Heart left ventricle (tissue), 16 donors: ENCODE measurements at places on chromosomes 3 and 15. TPM values are rescaled to one million over a fixed set of nuclear protein-coding genes. Genes with fewer than 3 reads are reported as not detected.

DNA sequence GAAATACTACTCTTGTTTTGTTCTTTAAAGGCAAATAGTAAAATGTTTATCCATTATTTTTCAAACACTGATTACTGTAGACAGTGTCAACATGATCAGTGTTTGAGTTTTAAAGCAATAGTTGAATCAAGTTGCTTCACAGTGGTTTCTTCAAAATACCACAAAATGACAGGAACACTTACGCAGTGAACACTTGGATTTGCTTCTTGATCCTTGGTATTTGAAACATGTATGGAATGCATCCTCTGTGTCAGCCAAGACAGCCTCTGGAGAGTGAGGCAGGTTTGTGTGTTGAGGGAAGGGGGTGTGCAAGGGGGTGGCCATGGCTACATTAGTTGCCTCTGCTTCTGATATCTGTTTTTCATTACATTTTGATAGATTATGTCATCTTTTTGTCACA lies 413.0 kb downstream of the RBMS3 start:
- no peak for DNase-seq

DNA sequence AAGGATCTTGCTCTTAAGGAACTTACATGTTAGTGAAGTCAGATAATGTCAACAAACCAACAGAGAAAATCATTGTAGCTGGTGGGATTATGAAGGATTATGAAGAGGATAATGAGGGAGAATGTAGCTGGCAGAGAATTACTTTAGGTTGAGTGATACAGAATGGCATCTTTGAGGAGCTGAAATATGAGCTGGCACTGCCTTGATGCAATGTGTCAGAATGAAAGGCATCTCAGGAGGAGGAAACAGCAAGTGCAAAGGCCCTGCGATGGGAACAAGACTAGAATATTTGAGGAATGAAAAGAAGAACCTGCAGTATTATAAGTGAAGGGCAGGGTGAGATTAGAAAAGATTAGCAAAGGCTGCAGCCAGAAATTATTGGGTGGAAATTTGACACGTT lies 237.2 kb upstream of the ADAMTS9 start:
- DNase-seq = no peak

- DNase-seq = no peak
Measured at GRCh38 chr3:123122525-123123315, 55.9 kb downstream of the PDIA5 start.

DNA sequence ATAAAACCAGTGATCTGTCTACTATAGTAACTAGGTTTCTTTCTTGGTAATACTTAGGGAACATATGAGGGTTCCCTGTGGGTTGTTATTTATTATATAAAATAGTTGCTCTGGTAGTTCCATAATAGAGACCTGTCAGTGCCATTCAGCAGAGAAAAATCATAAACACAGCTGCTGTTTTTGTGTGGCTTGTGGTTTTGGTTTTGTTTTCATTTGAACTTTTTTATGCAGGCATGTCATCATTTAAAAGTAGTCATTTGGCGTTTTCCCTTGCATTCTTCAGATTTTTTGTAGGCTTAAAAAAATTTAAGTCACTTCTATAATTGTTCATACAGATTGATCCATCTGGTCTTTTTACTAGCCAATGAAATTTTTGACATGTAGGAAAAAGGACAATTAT lies 47.9 kb downstream of the PIK3CA start:
- no peak for DNase-seq

- DNase-seq = peak; percentile 68
Measured at GRCh38 chr15:83108266-83109219, 1.1 kb downstream of the TM6SF1 start.

The SLC27A2 gene
- total RNA-seq = not detected

The ERC2 gene
- 3.8 TPM for total RNA-seq
